ENCODE measurements at places on chromosomes 7 and 10.

DNA sequence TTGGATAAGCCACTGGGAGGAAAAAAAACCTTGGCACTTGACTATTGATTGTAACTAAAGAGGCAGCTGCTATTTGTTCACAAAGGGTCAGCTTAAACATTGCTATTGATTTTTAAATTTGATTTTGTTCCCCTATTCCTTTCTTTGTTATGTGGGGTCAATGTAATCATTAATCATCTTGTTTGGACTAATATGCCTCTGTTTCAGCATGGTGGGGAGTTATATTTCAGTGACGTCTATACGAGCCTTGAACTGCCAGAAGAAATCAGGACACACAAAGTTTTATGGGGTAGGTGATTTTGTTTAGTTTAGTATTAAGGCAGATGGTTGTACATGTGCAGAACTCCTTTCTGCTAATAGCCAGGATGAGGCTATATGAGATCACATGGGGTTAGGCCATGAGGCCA is 7.5 kb downstream of the AS3MT start:
- no peak for DNase-seq

DNA sequence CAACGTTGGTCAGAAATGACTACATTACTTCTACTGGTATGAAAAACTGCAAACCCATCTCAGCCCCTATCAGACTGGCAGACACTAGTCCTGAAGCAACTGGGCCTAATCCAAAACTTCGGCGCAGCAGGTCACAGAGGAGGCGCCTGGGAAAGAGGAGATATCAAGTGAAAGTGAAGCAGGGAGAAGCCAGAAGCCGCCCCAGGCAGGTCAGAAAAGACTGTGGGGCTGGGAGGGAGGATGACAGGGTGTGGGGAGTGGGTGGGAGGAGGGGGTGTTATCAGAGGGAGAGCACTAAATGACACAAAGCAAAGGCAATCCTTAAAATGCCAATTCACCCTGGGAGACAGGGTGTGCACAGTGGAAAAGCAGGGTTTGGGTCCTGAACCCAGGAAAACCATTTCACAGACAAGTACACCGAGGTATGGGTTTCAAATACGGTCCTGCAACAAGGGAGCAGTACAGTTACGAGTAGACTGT is 731 bp downstream of the CHCHD3 start:
- peak; percentile 4 for DNase-seq

- no peak for DNase-seq
Measured at GRCh38 chr7:105244594-105244993, 144.1 kb downstream of the SRPK2 start.

GRCh38 chr7:33039903-33040292 is 22.7 kb downstream of the NT5C3A start:
- no peak for DNase-seq

DNA sequence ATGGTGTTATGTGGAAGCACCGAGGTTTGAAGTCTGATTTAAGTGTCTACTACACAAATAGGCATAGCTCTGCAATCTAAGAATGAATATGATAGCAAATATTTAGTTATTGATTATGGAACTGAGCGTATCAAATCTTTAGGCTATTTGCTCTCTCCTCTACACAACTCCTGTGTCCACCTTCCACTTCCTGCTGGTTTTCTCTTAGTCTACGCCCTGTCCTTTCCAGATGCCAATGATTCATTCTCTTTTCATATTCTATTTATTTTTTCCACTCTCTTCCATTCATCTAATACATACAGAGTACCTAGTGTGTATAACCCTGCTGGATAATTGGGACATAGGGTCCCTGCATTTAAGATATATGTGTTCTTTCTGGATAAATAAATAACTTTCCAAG is 83.7 kb downstream of the DGKB start:
- DNase-seq, result no peak

DNA sequence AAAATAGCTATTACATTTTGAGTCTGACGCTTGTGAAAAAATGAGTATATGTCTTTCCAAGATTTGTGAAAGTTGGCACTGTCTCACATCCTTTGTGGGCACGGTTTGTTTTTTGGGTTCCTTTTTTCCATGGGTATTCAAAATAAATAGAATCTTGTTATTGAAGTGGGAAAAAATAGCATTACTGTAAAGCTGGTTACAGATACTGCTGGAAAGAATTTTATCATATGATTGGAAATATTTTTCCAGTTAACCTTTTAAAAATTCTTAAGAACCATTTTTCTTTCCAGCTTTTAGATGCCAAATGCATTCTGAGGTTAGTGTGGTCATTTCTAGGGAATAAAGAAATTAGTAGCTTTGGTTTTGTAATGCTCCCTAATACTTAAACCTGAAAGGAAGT is 11.4 kb downstream of the NET1 start:
- no peak for DNase-seq

GRCh38 chr7:11625669-11626068 is 206.3 kb downstream of the THSD7A start:
- DNase-seq, result no peak

DNA sequence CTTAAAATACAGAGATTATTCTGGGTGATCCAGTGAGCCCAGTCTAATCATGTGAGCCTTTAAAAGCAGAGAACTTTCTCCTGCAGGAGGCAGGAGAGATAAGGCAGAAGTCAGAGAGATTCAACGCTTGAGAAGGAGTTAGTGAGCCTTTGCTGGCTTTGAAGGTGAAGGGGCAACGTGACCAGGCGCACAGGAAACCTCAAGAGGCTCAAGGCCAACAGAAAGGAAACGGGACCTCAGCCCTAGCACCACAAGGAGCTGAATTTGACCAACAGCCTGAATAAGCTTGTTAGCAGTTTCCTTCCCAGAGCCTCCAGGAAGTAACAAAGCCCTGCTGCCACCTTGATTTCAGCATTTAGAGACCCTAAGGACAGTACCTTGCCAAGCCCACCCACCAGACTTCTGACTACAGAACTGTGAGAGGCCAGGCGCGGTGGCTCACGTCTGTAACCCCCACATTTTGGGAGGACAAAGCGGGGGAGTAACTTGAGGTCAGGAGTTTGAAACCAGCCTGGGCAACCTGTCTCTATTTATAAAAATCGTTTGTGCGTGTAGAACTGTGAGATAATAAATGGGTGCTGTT is 87.3 kb upstream of the KAT6B start:
- no peak for DNase-seq

GRCh38 chr7:150397346-150398107 is 18.4 kb downstream of the ZNF775 start:
- no peak for DNase-seq

- DNase-seq, result no peak
Measured at GRCh38 chr7:28774261-28774988, 183.7 kb downstream of the TRIL start.

Measured in fibroblast of skin of back (primary cell).